ENCODE measurements at places on chromosomes 2 and 18.

DNA sequence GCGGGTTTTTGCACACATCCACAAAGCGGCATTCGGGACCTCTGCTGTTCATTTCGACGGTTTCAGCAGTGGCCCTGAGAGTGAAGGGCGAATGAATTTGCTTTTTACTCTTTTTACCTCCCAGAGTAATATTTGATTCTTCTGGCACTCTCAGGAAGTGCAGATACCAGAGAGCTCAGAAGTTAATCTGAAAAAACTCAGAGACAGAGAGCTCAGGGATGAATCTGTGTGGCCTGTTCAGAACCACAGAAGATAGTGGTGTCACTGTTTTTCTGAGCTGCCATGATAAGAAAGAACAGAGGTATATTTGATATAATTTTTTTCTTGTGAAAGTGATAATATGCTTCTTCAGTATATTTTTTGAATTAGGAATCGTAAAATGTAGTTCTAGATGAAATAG, 129.3 kb downstream of the MBP start:
- no peak for DNase-seq

DNA sequence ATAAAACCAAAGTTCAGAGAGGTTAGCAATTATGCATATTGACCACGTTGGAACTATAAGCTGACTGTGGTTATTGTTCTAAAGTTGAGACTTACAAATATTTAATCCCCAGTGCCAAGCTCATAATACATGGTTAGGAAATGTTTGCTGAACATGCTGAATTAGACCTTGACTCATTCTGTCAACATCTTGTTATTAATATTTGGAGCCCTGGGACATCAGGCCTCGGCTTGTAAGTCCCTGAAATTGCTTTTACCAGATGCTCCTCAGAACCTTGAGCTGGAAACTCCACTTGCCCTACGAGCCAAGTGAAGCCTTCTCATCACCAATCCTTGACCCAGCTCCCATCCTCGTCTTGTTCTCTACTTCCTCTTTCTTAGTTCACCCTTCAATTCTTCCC, 21.2 kb downstream of the DYNAP start:
- DNase-seq: no peak

- no peak for DNase-seq
Observed at GRCh38 chr18:9117980-9118841, 15.7 kb downstream of the NDUFV2 start.

- DNase-seq: no peak
Observed at GRCh38 chr2:225471039-225471438, 71.5 kb downstream of the NYAP2 start.

- DNase-seq: no peak
Observed at GRCh38 chr2:8543383-8544170, 138.3 kb upstream of the ID2 start.

DNA sequence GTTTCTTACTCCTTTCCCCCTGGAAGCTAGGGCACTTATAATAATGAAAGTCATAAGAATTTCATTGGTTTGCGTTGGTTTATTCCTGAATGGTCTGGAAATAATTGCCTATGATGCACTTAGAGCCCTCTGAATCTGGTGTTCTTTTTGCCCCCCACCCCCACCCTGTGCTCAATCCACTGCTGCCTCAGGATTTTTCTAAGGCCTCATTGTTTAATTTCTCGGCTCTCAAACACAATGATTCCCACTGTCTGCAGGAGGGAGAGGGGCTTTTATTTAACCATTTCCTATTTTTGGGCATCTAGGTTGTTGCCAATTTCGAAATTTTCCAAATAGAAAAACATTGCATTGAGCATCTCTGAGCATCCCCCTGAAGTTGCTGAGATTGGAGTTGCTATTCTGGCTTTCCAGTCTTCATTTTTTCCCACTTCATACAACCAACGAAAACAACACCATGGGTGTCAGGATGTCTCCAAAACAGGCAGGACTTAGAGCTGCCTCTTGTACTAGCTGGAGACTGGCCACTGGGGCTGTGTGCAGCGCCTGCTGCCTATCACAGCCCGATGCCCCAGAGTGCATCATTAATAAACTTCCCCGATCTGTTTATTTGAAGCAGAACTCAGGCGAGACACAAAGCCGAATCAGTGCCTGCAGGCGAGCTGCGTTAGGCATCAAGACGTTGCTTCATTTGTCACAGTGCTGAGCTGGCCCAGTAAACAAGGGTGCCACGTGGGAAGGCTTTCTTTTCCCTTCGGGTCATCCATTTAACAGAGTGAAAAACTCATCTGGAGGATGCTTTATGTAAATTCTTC, 1.8 kb upstream of the PCARE start:
- no peak for DNase-seq

DNA sequence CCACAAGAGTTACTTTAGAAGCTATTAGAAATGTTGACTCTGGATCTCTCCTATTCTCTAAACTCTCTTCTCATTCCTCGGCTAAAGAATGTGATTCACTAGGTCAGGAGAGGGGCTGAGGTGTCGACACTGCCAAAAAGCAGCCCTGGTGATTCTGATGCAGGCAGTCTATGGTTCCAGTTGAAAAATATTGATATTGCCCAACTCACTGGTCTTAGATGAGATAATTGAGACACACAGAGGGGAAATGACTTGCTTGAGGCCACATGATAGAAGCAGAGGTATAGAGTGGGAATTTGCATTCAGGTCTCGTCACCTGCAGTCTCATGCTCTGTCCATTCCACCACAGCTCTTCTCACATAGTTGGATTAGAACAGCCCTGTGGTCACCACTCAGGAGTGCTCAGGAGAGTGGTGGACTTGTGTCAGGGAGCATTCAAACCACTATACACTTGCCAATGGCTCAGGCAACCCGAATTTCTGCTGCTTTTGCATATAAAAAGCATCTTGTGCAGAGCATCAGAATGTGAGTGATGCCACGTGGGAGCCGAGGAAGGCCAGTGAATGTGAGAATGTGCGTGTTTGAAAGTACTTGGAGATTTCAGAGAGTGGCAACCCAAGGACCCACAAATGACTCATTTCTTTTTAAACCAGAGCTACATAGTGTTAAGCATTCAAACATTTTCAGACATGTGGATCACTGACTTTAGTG, 65.1 kb upstream of the CTLA4 start:
- DNase-seq: no peak

- no peak for DNase-seq
Observed at GRCh38 chr2:219523031-219523671, 8.9 kb downstream of the ASIC4 start.

DNA sequence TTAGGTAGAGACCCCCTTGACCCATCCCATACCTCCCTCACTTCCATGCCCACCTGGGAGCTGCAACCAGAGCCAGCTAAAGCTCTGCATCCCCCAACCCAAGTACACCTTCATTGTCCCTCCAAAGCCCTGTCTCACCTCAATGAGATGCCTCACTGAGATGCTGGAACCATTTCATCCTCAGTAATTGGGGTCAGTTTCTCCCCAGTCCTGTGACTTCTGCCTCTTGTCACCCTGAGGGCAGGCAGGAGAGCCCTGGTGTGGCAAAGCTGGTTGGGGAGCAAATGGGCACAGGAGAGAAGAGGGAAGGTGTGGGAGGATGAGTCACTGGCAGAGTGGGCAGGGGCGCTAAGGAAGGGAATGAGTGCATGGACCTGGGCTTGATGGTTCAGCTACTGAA, 27.9 kb upstream of the NT5DC4 start:
- DNase-seq: no peak

DNA sequence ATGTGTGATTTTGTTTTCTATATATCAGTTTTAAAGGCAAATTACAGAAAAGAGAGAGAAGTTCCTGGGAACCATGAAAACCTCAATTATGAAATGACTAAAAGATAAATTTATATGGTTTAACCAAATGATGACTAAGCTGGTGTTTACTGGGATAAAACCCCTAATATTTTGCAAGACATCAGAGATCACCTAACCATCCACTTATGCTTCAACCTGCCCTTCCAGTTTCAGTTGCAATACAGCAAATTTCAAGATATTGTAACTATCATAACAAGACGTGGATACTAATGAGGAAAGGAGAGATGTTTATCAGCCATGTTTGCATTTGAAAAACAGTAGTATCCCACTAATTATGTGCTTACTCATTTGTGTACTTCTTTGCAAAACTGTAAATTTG, 108.2 kb downstream of the GAREM1 start:
- no peak for DNase-seq

GRCh38 chr2:12490641-12491040, 226.1 kb upstream of the TRIB2 start:
- DNase-seq: no peak

DNA sequence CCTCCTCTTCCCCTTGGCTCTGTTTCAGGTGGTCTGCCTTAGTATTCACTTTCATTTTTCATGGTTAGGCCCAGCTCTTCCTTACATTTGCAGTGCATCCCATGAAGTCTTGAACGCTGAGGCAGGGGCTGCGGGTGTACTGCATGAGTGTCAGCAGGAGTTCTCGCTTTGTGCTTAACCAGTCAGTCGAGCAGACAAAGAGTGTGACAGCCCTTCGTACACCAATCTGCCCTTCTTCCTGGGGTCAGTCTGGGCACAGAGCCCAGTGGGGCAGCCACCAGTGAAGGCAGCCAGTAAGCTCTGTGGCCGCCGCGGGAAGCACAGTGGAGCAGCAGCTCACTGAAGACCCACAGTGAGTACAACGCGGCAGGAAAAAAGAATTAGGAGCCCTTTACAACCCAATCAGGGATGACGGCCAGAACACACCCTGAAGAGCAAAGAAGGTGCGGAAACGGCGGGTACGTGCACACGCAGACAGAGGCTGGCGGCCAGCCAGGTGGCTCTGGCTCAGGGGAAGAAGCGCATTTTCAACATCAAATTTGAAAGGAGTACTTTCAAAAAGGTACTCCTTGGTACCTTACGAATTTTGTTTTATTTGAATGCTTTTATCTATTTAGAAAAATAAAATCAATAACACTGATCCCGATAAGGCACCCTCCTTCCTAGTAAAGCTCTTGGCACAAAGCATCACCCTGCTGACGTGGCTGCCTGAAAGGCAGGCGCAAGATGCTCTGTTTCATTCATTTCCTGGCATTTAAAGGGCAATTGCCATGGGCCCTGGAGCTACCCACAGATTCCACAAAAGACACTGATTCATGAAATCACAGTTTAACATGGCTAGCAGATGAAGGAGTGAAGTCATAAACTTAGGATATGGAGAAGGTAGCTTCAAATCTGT, 47.0 kb upstream of the SEMA4C start:
- DNase-seq: no peak

- DNase-seq: no peak
Observed at GRCh38 chr2:72090271-72090720, 57.4 kb downstream of the CYP26B1 start.

DNA sequence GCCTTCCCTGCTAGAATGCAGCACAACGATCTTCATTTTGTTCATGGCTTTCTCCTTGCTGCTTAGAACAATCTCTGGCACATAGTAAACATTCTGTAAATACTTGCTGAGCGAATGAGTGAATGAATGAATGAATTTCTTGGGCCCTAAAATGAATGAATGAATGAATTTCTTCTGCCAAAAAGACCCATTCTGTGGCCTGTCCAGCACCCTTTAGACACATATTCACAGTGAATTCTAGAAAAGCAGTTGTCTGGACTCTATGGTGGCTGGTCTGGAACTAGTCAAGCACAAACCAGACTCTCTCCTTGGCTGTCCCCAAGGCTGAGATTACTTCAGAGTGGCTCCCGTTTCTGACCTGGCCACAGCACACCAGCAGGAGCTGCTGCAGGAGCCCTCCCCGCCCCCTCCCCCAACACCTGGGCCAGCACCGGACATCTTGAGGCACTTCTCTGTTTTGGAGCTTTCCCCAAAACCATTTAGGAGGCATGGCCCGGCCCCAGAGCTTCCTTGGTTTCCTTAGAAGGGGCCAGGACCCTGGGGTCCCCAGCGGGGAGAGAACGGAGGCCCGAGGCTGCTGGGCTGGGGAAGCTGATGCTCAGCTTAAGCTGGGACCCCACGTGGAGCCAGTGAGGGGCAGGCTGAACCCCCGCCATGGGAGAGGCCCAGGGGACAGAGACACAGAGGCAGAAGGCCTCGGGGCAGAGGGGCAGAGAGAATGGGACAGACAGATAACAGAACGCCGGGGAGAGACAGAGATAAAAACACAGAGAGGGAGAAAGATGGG, 159.0 kb downstream of the ZFP36L2 start:
- DNase-seq: no peak

DNA sequence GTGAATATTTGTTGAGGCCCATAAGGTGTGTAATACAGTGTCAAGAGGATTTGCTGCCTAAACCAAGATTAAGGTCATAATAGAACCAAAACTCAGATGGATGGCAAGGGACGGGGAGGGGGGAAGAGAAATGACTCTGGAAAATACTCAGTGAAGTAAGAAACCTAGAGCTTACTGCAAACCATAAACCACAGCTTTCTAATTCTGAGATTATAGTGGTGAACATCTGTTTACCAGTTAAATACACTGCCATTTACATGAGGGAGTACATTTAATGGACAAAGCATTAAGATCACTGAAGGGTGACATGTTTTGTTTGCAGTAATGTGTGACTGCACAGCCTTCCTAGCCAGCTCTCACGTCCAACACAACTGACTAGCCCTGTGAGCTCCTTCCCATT, 19.8 kb downstream of the EVX2 start:
- DNase-seq: no peak

- DNase-seq: no peak
Observed at GRCh38 chr2:159078443-159078842, 110.0 kb downstream of the TANC1 start.

GRCh38 chr2:100320547-100321178, 1.6 kb downstream of the LONRF2 start:
- DNase-seq: no peak

DNA sequence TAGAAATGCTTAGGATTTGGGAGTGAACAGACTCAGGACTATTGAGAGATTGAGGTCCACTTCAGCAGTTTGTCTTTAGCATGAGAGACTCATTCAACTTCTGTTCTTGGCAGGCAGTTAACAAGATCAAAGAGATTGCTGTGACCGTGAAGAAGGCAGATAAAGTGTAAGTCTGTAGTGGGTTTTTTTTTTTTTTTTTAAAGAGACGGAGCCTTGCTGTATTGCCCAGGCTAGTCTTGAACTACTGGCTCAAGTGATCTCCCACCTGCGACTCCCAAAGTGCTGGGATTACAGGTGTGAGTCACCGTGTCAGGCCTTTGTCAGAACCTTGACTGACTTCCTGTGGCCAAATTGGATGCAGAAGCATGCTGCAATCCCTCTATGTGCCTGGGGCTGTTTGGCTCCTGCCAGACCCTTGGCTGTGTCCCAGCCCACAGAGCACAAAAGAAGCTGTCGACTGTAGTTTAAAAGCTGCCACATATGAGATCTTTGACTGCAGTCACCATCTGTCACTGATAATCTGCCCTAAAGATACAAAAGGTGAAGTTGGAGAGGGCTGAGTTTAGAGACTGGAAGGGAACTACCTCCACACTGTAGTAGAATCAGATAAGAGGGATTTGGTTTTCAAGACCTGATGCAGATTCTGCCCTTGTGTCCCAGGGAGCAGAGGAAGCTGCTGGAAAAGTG, 9.9 kb downstream of the CCT7 start:
- no peak for DNase-seq

DNA sequence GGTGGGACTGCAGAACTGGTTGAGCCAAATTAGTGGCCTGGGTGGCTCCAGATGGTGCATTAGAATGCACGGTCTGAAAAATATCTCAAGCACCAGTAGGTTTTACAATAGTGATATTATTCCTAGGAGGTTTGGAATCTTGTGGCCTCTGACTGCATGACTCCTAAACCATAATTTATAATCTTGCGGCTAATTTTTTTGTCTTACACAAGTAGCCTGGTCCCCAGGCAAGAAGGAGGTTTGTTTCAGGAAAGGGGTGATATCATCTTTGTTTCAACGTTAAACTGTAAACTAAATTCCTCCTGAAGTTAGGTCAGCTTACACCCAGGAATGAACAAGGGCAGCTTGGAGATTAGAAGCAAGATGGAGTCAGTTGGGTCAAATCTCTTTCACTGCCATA, 98.9 kb upstream of the ARL4C start:
- no peak for DNase-seq
